ENCODE measurements at places on chromosomes 13 and 19.

DNA sequence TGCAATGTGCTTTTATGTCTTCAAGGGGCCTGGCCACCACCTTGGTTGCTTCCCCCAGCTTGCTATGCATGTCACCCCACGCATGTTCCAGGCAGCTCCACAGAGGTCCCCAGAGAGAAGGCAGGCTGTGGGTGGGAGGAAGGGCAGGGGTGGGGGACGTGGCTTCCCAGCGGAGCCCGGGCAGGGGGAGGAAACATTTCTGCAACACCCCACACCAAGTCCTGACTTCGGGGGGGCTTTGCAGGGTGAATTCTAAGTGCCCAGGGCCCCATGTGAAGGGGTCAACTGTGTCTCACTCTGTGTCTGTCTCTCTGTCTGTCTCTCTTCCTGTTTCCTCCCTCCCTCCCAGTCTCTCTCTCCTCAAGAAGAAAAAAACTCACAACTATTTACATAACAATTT lies 39.6 kb downstream of the LTBP4 start:
- DNase-seq: no peak

- no peak for DNase-seq
These were observed 33.3 kb downstream of the MCF2L start for GRCh38 chr13:113002206-113002912.

- no peak for DNase-seq
These were observed 484.7 kb downstream of the IRS2 start for GRCh38 chr13:109301726-109302125.

DNA sequence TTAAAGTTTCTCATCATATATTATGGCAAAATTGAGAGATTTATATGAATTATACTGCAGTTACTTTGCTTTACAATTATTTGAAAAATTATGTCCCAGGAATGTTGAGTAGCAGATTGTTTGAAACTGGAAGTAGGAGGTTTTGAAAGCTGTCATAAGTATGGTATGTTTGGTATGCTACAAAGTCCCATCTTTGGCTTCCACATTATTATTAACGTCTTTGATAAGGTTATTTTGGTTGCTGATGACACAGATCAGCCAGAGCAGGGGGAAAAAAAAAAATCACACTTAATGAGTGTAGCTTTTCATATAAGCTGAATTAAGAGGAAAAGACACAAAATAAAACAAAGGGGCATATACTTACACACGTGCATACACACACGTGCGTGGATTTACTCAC lies 130.1 kb downstream of the SLITRK1 start:
- DNase-seq: no peak

- DNase-seq: no peak
These were observed 133.9 kb upstream of the TMTC4 start for GRCh38 chr13:100808330-100809128.

DNA sequence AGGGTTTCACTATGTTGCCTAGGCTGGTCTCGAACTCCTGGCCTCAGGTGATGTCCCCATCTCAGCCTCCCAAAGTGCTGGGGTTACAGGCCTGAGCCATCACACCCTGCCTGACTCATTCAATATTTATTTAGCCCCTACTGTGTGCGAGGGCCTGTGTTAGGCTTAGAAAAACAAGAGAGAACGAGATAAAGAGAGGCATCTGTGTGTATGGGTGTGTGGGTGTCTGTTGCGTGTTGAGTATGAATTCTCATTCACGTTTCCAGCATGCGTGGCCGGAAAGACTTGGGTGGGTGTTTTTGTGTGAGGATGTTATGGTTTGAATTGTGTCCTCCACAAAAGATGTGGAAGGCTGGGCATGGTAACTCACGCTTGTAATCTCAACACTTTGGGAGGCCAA lies 9.5 kb downstream of the GADD45B start:
- DNase-seq: no peak

- DNase-seq: no peak
These were observed 56.6 kb downstream of the COG3 start for GRCh38 chr13:45521297-45521696.

DNA sequence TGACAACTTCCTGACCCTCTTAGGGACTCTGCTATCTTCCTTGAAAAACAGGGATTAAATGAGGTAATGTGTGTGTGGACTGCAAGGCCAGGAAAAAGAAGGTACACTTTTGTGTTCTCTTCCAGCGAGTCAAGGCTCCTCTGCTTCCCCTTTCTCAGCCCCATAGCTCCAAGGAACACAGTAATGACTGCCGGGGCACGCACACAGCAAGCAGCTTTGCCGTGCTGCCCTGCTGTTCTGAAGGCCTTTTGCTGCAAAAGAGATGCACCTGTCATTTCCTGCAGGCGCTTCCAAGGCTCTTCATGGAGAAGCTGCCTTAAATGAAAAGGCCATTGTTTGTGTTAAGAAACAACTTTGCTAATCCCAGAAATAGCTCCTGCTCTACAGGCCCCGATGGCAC lies 84.6 kb downstream of the CYSLTR2 start:
- DNase-seq: no peak

DNA sequence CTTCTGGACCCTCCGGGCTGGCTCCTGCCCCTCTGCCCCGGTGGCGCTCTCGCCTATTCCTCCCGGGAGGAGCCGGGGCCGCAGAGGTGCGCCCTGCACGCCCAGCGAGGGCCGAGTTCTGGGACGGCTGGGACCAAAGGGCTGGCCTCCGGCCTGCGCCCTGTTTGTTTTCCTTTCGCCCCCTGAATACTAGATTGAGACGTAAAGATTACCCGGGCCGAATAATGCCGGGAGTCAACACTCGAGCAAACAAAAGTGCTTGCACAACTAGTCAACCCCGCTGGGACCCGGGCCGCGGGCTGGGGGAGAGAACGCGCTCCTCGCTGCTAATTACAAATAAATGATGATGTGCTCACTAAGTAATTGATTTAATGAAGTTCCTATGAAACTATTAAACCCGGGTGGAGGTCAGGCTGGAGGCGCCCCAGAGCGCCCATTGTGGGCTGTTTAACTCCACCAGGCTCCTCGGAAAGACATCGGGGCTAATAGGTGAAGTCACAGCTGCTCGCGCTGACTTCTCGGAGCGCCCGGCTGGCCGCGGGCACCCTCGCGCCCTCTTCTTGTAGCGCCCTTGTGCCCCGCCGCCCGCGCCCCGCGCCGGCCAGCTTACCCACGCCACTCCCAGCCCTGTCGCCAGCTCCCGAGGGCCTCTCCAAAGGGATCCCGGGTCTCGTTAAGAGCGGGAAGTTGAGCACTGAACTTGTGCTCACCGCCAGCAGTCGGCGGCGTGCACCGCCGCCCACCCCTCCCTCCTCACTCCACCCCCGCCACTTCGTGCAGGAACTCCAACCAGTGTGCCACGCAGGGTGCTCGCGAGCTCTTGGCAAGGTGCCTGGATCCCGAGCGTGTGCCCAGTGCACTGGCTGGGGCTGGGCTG lies 14.9 kb downstream of the ZIC5 start:
- no peak for DNase-seq

DNA sequence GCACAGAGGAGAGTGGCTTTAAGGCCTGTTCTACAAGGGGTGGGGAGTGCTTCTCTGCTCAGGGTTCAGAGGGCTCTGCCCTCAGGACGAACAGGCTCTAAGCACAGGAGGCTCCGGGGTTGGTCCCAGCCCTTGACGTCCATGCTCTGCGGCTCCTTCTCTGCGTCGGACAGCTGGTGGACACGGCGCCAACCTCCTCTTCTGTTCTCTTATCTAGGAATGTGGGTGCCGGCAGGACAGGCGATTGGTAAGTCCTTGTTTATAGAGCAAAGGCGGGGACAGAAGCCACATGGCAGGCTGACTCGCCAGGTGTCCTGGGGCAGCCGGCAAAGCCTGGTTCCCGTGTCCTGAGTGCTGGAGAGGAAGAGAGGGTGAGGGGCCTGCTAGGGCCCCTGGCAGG lies 8.4 kb upstream of the RPS15 start:
- no peak for DNase-seq

- DNase-seq: peak; percentile 56
These were observed at the start of gene MRI1 for GRCh38 chr19:13764101-13764807. Gene MRI1 (plus strand): TSS chr19:13764522. CDS start chr19:13764589, 67 bp downstream.

GRCh38 chr13:21478881-21479808 lies 20.0 kb upstream of the ZDHHC20 start:
- DNase-seq: peak; percentile 37

- DNase-seq: no peak
These were observed at the start of gene PRRG2 for GRCh38 chr19:49581007-49581508. Gene PRRG2 (plus strand): TSS chr19:49581316. CDS start chr19:49583220, 1,904 bp downstream.

GRCh38 chr13:111904166-111904565 lies 162.8 kb upstream of the SOX1 start:
- no peak for DNase-seq

DNA sequence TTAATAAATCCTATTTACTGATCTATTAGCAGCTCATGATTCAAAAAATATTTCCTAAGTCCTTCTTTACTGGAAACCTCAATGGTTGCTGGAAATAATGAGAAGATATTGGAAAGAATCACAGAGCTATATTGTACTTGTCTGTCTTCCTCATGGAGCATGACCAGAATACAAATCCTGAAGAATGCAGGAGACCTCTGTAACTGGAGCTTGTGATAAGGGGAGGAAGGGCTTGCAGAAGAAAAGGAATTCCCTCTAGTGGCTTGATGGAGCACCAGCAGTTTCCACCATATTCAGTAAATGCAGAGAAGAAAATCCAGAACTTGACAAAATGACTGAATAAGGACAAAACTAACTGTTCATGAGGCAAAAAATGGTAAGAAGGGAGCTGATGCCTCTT lies 1333.1 kb downstream of the EFNB2 start:
- DNase-seq: no peak

- no peak for DNase-seq
These were observed 3.0 kb downstream of the KCNC3 start for GRCh38 chr19:50326101-50326664.

DNA sequence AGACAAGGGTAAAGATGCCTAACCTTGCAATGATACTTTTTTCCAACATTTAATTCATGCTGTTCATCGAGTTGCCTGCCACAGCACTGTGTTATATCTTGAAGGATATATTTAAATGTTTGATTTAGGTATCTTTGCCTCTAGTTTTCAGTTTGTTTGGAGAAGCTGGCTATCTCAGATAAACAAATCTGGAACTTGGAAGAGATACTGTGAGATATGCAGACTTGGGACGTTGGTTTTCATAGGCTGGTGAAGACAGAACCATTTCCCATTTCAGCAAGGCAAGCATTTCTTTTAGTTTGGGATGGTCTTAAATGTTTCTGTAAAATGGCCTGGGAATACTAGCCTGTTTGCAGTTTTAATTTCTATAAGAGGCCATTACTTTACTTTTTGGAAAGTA lies 3.3 kb downstream of the RNASEH2B start:
- DNase-seq: no peak

DNA sequence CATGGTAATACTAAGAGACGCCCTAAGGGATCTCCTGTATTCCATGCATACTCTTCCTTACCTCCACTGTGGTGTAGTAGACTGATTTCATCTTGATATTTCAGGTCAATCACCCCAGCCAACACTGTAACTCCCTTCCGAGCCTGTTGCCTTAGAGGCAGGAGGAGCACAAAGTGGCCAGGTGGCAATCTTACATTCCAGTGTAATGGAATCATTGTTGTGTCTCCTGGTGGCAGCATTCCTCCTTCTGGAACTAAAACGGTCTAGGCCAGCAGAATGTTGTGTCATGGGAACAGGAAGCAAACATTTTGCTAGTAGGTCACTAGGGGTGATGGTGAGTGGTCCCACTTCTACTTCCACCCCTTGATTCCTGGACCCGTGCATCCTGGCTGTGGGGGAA lies 405.7 kb upstream of the SLC10A2 start:
- DNase-seq: no peak
